ENCODE measurements at places on chromosomes 3 and 15.

DNA sequence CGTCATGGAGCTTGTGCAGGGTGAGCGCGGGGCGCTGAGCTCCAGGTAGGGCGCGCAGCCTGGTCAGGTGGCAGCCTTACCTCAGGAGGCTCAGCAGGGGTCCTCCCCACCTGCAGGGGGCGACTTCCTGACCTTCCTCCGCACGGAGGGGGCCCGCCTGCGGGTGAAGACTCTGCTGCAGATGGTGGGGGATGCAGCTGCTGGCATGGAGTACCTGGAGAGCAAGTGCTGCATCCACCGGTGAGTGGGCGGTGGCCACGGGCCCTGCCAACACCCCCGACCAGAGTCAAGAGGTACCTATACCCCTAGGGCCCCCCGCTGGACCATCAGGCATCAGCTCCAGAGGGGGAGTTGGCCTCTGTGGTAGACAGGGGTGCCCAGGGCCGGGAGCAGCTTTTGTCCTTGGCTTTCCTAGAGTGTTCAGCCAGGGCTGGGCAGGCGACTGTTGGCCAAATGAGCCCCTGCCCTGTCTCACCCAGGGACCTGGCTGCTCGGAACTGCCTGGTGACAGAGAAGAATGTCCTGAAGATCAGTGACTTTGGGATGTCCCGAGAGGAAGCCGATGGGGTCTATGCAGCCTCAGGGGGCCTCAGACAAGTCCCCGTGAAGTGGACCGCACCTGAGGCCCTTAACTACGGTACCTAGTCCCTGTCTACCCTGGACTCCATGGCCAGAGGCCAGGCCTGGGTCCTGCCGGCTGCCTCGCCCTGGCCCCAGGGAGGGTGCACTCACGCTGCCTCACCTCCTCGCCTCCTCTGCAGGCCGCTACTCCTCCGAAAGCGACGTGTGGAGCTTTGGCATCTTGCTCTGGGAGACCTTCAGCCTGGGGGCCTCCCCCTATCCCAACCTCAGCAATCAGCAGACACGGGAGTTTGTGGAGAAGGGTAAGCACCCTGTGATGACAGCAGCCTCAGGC lies 9.1 kb downstream of the FES start:
- no peak for DNase-seq

GRCh38 chr3:131349946-131350347 lies 31.6 kb upstream of the NUDT16 start:
- no peak for DNase-seq

- DNase-seq = peak; percentile 90
Measured at GRCh38 chr3:156674046-156674910, at the start of gene TIPARP. Gene TIPARP, plus strand, starts transcription at chr3:156674590. Its CDS starts 3,108 bp downstream, at chr3:156677698.

DNA sequence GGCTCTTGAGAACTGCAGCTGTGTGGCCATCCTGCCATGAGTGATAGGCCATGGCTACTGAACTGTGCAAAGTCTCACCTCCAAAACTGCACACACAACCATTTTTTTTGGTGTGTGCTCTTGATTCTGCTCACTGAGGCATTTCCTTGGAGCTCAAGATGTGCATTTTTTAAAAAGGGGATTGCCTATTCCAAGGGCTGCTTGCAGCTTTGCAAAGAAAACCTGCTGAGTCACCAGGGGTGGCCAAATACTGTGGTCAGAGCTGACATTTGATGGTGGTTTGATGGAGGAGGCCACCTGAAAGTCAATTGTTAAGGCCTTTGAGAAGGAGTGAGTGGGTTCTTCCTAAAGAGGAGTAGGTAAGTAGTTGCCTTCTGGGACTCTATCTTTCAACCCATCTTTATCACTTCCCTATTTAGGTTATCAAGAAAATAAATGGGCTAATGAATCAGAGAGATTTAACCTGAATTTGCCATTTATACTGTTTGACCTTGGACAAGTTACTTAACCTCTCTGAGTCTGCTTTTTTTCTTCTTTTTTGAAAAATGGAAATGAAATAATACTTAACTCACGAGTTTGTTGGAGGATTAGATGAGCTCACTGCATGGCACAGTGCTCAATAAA lies 87.9 kb downstream of the CHST2 start:
- peak; percentile 17 for DNase-seq

DNA sequence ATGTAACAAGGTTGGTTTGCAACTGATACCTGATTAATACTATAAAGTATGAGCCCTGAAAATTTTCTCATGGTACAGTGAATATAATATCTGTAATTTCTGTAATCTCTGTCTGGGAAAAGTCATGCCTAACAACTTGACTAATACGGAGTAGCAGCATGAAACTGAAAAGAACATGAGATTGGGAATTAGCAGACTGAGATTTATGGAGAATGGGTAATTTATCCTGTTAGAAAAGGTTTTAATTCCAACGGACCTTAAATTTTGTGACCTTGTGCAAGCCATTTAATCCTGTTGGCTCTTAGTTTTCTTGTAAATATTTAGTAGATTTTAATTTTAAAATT lies 90.2 kb upstream of the CMC1 start:
- DNase-seq = no peak

DNA sequence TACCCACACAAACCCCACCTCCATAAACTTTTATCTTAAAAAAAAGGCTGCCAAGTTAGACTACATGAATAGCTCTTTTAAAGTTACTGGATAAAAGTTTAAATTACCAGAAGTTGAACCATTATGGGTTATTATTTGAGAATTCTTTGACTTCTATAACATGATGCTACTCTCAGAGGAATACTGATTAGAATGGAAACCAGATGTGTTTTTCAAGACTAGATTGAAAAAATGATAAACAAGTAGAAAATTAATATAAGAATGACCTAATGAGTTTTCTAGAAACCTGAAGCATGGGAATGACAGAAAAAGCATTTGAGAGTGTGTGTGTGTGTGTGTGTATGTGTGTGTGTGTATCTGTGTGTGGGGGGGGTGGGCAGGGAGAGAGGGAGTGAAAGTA lies 12.4 kb upstream of the FGF7 start:
- no peak for DNase-seq

DNA sequence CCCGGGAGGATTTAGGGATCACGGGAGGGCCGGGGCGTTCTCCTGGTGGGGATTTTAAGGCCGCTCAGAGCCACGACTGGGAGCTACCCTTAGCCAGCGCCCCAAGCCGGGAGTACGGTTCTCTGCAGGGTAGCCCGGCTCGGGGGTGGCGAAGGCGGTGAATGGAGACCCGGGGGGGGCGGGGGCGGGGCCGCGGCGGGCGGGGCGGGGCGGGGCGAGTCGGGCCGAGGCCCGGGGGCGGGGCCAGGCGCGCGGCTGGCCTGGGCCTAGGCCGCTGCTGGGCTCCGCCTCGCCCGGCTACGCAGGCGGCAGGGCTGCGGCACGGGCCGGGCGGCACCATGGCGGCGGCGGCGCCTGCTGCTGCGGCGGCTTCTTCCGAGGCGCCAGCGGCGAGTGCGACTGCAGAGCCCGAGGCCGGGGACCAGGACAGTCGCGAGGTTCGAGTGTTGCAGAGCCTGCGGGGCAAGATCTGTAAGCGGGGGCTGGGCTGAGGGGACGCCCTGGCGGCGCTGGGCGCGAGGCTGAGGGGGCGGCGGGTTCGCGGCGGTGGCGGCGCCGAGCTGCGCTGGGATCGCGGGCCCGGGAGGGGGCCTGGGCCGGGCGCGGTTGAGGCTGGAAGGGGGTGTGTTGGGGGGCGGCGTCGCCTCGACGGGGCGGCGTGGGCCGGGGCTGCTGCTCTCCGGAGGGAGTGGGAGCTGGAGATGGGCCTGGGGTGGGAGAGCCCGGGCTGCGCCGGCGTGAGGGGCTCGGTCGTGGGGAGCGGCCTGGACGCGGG lies at the start of gene RASA2:
RASA2 (plus strand) TSS at position 282 of the 775 bp plus-strand sequence; CDS start at position 339, 57 bp downstream.
- DNase-seq = peak; percentile 74

DNA sequence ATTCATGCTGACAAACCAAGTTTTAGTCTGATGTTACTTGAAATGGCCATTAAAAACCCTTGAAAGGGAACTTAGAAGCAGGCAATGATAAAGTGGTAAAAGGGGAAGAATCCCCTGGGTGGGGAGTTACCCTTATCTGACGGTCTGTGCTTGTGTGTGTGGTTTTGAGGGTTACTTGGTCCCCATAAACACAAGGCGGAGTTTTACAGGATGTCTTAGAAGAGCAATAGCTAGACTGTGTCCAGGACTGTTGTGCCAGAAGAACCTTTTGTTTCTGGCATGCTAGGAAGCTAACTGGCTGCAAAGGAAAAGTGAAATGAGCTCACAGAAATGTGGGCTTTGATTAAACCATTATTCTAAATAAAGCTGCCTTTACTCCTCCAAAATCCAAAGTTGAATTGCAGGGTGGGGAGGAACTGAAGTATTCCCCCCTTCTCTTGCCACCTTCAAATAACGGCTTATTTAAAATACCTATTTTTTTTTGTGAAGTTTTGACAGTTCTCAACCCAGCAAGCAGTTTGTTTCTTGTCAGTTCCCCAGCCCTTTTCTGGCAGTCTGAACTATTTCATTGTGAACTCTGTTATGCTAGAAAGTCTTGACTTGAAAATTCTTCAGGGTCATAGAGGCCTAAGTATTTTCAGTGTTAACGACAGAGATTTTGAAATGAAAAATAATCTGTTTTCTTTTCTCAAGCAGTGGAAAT lies 443.5 kb downstream of the OTOL1 start:
- DNase-seq = no peak

DNA sequence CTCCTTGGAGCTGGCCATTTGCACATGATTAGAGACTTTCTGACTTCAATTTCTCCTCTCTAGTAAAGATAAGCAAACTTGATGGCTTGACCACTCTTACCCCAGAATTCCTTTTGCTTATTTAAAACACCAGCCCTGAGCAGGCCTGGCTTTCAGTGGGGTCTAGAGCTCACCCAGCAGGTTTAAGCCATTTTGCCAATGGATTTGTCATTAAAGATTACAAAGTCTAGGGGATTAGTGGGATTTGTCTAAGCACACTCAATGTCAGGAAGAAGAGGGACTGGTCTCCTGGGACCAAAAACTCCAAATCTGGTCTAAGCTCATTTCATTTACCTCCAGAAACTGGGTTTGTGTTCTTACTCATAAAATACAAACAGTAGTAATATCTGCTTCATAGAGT lies 57.3 kb upstream of the SNTN start:
- no peak for DNase-seq

DNA sequence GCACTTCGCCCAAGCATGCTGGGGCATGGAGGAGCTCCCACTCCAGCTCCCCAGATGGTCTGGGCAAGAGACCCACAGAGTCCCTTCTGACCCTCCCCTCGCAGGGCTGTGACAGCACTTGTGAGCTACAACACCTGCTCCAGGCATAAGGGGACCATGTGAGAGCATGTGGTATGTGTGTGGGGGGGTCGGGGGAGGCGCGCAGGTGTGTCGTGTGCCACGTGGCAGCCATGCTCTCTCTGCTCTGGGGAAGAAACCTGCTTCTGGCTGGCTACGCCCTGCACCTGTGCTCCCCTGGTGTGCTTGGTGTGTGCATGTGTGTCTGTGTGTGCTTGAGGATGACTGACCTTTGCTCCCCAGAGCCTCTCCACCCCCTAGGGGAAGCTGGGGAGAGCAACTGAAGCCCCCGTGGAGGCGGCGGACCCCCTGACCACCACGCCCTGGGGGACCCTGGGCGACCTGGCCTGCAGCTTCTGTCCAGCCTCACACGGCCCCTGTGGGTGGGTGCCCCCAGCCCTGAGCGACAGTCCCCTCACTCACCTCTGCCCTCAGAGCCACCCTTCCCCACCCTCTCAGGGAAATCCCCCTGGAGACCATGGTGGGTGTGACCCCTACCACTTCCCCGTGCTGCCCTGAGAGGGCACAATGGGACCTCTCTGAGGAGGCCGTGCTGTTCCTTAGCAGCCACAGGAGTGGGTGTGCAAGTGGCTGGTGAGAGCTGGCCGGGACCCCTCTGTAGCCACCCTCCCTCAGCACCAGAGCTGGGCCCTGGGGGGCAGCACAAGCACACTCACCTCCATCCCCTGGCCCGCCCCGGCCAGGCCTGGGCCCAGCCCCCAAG lies 16.6 kb upstream of the SEC13 start:
- no peak for DNase-seq

DNA sequence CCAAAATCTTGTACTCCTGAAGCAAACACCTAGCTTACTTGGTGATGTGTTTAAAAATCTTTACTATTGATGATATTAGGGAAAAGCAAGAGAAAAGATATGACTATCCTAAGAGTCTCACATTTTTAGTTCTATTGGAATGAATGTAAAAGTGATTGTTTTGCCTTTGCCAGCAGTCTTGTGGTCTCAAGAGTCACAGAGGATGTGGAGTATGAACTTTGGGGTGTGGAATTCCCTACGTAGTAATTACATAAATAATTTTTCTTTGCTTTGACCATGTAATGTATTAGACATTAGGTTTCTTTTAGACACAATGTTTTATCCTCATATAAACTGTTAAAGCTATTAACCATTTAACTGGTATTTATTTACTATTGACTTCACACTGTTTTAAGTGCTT lies 387.6 kb downstream of the NAALADL2 start:
- DNase-seq = no peak

GRCh38 chr15:36050899-36051298 lies 504.9 kb upstream of the DPH6 start:
- no peak for DNase-seq

DNA sequence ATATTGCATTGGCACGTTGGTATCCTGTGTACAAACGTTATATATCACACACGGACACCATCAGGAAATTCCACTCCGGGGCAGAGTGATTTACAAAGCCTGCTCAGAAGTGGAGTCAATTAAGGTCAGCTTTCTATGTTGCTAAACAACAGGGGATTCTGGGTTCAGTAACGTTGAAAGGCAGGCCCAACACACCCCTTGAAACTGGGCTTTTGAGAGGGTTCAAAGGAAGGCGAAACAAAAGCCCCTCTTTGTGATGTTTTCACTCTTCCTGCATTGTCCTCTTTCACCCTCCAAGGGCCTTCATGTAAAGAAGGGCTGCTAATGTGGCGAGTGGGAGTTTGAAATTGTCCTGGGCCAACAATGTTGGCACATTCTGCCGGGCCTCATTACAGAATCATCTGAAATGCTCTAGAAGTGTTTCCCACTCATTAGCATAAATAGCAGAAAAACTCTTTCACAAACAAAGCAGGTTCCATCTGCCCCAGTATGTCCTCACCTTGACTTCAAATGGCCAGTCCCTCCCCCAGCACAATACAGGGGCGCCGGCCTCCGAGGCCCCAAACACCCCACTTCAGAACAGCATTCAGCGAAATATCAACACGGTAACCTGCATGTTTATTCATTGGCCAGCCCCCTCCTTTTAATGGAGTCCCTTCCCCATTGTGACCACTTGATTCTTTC lies 76.4 kb downstream of the HES1 start:
- no peak for DNase-seq
